ENCODE measurements at places on chromosomes 2 and 18. TPM values are rescaled to one million over a fixed set of nuclear protein-coding genes. Genes with fewer than 3 reads are reported as not detected.

DNA sequence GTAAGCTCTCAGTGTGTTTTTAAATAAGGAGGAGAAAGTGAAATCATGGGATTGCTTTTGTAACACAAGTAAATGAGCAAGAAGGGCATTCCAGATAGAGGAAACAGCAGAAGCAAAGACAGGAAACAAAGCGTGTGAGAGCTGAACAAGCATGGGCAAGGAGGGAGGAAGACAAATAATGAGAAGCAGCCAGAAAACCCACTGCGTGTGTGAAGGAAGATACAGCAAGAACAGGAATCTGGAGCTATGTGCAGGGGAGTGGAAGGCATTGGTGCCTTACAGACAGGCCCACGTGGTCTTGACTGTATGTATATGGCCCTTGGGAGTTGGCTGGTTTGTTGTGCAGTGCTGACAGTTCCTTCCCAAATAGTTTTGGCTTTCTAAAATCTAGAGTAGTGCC, 88.6 kb downstream of the AAK1 start:
- no peaks in the 10 kb centered on the region for H3K27me3 ChIP-seq
- peaks cover 36% of the 10 kb centered on the region for H3K36me3 ChIP-seq
- no peak overlapping the region for H3K4me3 ChIP-seq
- H3K27ac ChIP-seq, result peak overlapping the region; percentile 77
- no peak for DNase-seq

GRCh38 chr2:65742977-65743376, 310.6 kb upstream of the SPRED2 start:
- no peak overlapping the region for H3K27ac ChIP-seq
- no peaks in the 10 kb centered on the region for H3K4me1 ChIP-seq
- no peaks in the 10 kb centered on the region for H3K36me3 ChIP-seq
- H3K27me3 ChIP-seq, result no peaks in the 10 kb centered on the region
- H3K4me3 ChIP-seq, result no peak overlapping the region
- no peak for DNase-seq

GRCh38 chr18:58584200-58585127, 44.4 kb downstream of the ALPK2 start:
- peaks cover 10% of the 10 kb centered on the region for H3K27me3 ChIP-seq
- no peak overlapping the region for H3K27ac ChIP-seq
- DNase-seq, result no peak
- no peak overlapping the region for H3K4me3 ChIP-seq
- H3K4me1 ChIP-seq, result no peaks in the 10 kb centered on the region

- H3K36me3 ChIP-seq, result peaks cover 21% of the 10 kb centered on the region
- no peak overlapping the region for H3K4me3 ChIP-seq
- H3K27me3 ChIP-seq, result no peaks in the 10 kb centered on the region
- H3K4me1 ChIP-seq, result peaks cover 3% of the 10 kb centered on the region
- DNase-seq, result no peak
Observed at GRCh38 chr18:50935493-50936191, 32.2 kb upstream of the ELAC1 start.

DNA sequence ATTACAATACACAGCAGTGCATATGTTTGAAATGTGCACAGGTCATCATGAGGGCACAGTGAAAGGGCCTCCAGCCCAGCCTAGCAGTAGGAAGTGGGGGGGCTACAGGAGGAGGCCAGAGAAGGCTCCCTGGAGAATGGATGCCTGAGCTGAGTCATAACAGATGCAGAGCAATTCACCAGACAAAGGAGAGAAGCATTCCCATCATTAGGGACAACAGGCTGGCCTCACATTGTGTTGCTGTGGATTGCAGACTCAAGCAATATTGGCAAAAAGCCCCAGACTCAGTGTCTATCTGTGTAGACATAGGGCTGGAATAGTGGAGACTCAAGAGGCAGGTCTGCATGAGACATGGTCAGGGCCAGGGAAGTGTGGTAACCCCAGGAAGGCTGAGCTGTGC, 329.9 kb downstream of the DLGAP1 start:
- DNase-seq, result no peak
- H3K27ac ChIP-seq, result no peak overlapping the region
- no peaks in the 10 kb centered on the region for H3K36me3 ChIP-seq
- H3K4me3 ChIP-seq, result no peak overlapping the region
- H3K27me3 ChIP-seq, result peaks cover 2% of the 10 kb centered on the region
- no peaks in the 10 kb centered on the region for H3K4me1 ChIP-seq

DNA sequence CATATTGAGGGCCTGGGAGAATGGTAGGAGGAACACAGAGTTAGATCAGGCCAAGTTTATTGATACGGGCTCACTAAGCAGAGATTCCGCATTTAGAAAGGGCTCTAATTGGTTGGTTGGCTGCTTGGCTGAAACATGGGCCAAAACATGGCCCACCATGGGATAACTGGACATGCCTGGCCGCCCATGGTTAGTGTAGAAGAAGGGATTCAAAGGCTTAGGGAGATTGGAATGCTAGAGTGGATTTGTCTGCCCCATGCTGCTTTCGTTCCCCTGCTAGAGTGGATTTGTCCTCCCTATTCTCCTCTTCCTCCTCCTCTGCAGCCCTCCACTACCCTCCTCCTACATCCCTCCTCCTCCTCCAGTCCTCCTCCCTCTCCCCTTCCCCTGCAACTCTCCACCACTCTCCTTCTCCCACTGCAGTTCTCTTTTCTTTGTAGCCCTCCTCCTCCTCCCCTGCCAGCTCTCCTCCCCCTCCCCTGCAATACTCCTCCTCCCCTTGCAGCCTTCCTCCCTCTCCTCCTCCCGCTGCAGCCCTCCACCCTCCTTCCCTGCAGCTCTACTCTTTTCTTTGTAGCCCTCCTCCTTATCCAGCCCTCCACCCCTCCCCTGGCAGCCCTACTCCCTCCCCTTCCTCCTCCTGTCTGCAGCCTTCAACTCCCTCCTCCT, 17.2 kb downstream of the BOK start:
- DNase-seq, result no peak
- H3K27me3 ChIP-seq, result no peaks in the 10 kb centered on the region
- H3K36me3 ChIP-seq, result peaks cover 2% of the 10 kb centered on the region
- H3K4me3 ChIP-seq, result no peak overlapping the region
- H3K4me1 ChIP-seq, result no peaks in the 10 kb centered on the region

DNA sequence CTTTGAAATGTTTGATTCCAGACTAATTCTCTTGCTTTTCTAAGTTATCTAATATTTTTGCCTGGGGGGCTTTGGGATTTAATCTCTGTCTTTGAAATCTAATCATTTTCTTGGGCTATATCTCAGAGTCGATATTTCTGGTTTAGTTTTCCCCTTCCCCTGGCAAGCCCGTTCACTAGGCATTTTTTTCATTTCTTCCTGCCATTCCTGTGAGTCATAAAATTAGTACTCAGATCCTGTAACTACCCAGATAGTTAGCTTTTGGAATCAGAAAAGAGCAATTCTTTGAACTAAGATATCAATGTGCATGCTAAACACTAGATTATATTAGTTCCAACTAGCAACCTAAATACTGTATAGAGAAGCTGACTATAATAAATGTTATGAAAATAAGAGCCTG, 29.4 kb upstream of the RNF149 start:
- no peak for DNase-seq
- no peak overlapping the region for H3K4me3 ChIP-seq
- H3K27me3 ChIP-seq, result no peaks in the 10 kb centered on the region
- no peaks in the 10 kb centered on the region for H3K36me3 ChIP-seq
- no peak overlapping the region for H3K27ac ChIP-seq

LHCGR gene
- not detected for total RNA-seq

TDRD15 gene
- total RNA-seq, result 0.06 TPM

SPEG gene
- total RNA-seq, result 23.6 TPM

- H3K27me3 ChIP-seq, result no peaks in the 10 kb centered on the region
- H3K27ac ChIP-seq, result peak overlapping the region; percentile 77
- peak; percentile 75 for DNase-seq
- H3K36me3 ChIP-seq, result peaks cover 22% of the 10 kb centered on the region
Observed at GRCh38 chr2:25822190-25823117, 55.8 kb downstream of the ASXL2 start.

DNA sequence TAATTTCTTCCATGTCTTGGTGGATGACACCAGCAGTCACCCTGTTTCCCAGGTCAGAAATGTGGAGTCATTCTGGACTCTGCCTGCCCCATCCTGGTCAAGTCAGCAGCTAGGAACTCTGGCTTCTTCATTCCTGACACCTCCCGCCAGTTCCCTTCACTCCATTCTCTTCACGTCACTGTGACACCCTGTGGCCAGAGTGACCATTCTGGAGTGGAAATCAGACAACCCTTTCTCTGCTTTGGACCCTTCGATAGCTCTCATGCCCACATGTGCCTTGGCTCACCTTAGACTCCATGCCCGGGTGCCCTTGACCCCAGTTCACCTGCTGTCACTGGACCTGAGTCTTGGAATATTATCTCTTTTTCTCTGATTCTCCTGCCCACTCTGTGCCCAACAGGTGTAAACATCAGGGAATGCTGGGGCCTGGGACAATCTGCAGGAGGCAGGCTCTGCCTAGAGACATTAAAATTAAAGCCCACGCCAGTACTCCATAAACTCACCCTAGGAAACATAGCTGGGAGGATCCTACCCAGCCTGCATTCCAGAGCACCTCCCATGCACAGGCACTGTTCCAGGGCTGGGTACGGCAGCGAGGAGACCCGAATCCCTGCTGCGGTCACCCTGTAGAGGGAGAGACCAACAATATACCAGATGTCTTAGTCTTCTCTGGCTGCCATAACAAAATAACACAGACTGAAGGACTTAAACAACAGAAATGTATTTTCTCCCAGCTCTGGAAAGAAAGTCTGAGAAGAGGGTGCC, 41.1 kb upstream of the FAHD2A start:
- H3K36me3 ChIP-seq, result no peaks in the 10 kb centered on the region
- H3K4me1 ChIP-seq, result no peaks in the 10 kb centered on the region

DNA sequence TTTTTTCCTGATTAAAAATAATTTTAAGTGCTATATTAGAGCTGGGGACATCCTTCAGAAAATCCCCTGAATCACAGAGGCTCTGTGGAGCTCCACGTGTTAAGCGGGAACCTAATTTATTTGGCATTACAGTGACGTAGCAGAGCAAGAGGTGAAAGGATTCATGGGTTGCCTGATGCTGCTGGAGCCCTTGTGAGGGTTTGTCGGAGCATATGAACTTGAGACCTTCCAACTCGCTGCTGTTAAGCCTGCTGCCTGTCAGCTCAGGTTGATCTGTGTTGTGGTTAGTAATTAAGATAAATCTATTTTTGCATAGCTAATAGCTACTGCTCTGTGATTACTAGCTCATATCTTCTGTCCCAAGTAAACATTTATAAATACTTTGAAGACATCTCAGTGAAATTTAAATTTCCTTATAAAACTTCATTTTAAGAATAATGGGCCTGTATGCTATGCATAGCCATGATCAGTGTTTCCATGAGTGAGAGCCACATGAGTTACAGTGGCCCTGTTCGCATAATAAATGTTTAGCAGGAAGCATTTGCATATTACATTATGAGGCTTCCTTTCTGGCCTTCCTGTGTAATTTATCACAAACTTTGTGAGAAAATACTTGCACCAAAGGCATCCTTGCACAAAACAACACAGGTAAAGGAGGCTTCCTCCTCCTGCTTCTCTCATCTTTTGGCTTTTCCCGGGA, 438.9 kb downstream of the PTPRM start:
- no peak overlapping the region for H3K27ac ChIP-seq
- H3K4me3 ChIP-seq, result no peak overlapping the region
- H3K36me3 ChIP-seq, result no peaks in the 10 kb centered on the region
- no peaks in the 10 kb centered on the region for H3K4me1 ChIP-seq
- no peak for DNase-seq

GAD1 gene
- 1.6 TPM for total RNA-seq

- no peak overlapping the region for H3K4me3 ChIP-seq
- no peaks in the 10 kb centered on the region for H3K36me3 ChIP-seq
- no peak overlapping the region for H3K27ac ChIP-seq
- no peak for DNase-seq
Observed at GRCh38 chr2:212672186-212672585, 133.6 kb upstream of the ERBB4 start.
